Activated CD8-positive, alpha-beta T cell treated with anti-CD3 and anti-CD28 coated beads for 36 hours (primary cell): ENCODE measurements at places on chromosomes 12 and 14.

- DNase-seq: no peak
Observed at GRCh38 chr12:108833757-108834472, 23.5 kb downstream of the SSH1 start.

DNA sequence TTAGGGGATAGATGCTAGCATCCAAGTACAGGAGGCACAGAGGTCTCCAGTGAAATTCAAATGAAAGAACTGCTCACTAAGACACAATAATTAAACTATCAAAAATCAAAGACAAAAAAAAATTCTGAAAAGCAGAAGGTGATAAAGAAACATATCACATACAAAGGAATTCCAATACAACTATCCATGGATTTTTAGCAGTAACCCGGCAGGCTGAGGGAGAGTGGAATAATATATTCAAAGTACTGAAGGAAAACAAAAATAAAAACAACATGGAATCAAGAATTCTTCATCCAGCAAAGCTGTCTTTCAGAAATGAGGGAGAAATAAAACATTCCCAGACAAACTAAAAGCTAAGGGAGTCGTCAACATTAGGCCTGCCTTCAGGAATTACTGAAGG lies 31.9 kb downstream of the A2M start:
- DNase-seq: no peak

GRCh38 chr12:1666685-1667162 lies 24.1 kb upstream of the ADIPOR2 start:
- DNase-seq: peak; percentile 27

GRCh38 chr12:64655141-64655540 lies 44.8 kb downstream of the RASSF3 start:
- no peak for DNase-seq

DNA sequence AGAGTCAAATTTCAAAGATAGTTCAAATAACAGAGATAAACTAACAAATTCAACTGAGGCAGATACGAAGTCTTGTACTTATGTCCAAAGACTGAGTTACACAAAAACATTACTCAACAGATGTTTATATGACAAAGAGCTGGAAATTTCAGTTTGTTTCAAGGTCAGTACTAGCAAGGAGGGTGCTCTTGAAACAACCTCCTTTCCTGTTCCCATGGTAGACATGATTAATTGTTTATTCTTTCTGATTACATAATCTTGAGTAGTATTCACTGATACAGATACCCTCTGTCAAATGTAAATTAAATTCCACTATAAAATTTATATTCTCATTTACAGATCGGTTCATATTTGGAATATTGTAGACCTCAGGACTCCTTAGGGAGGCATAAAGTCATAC lies 23.4 kb downstream of the TSPAN8 start:
- DNase-seq: no peak

DNA sequence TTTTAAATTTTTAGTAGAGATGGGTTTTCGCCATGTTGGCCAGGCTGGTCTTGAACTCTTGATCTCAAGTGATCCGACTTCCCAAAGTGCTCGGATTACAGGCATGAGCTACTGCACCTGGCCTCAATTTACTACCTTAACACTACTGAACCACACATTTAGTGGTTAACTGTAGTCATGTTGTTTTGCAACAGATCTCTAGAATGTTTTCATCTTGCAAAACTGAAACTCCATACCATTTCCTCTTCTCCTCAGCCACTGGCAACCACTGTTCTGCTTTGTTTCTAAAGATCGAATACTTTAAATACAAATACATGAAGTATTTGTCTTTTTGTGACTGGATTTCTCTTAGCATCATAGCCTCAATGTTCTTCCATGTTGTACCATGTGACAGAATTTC lies 15.4 kb upstream of the SMCO2 start:
- DNase-seq: no peak

GRCh38 chr14:24662753-24663152 lies 28.8 kb upstream of the GZMB start:
- no peak for DNase-seq

GRCh38 chr12:58174316-58174715 lies 232.9 kb downstream of the ATP23 start:
- DNase-seq: no peak

GRCh38 chr12:114681116-114681871 lies 2.7 kb downstream of the TBX3 start:
- no peak for DNase-seq

GRCh38 chr12:3361146-3361545 lies 129.9 kb upstream of the PRMT8 start:
- DNase-seq: no peak
